ENCODE measurements at places on chromosomes 2 and 18. TPM values are rescaled to one million over a fixed set of nuclear protein-coding genes. Genes with fewer than 3 reads are reported as not detected.

Gene DUSP2
- total RNA-seq, result 15.6 TPM

Gene NR4A2
- total RNA-seq, result 2.3 TPM

Gene CHRNA1
- total RNA-seq, result 5.7 TPM

Gene KIF1A
- 10.5 TPM for total RNA-seq

Gene DDX18
- 36.6 TPM for total RNA-seq

Gene DUSP19
- total RNA-seq, result 6.4 TPM

Gene SAG
- total RNA-seq, result not detected

Gene POTEI
- total RNA-seq, result 0.06 TPM

Gene TMEM169
- total RNA-seq, result 4.3 TPM

Gene WNT6
- 0.82 TPM for total RNA-seq

Gene ACVR2A
- total RNA-seq, result 28.1 TPM

Gene ASB18
- total RNA-seq, result 2.0 TPM

Gene ADAM17
- total RNA-seq, result 30.8 TPM

Gene SPTBN1
- total RNA-seq, result 361 TPM

Gene SERPINB4
- not detected for total RNA-seq

Gene CDC42EP3
- total RNA-seq, result 37.9 TPM

Gene ABCG8
- total RNA-seq, result 1.4 TPM

Gene RTP5
- not detected for total RNA-seq

Gene CASP8
- 14.5 TPM for total RNA-seq

Gene SLC14A1
- 14.9 TPM for total RNA-seq

Gene BCL2
- total RNA-seq, result 39.3 TPM

Gene CTAGE1
- not detected for total RNA-seq

Gene DIPK1C
- 1.2 TPM for total RNA-seq

Gene GKN1
- total RNA-seq, result not detected

Gene SLC19A3
- 15.9 TPM for total RNA-seq

Gene TUBB8B
- not detected for total RNA-seq

Gene SCYGR4
- total RNA-seq, result not detected

Gene GAREM2
- 3.7 TPM for total RNA-seq

Gene PAX3
- 0.58 TPM for total RNA-seq

Gene LYG2
- total RNA-seq, result not detected

Gene ZNF804A
- total RNA-seq, result 0.99 TPM

Gene SNRNP27
- 30.4 TPM for total RNA-seq

Gene ODC1
- 270 TPM for total RNA-seq

Gene HAAO
- total RNA-seq, result 32.6 TPM

Gene APCDD1
- 133 TPM for total RNA-seq

Gene PSMA8
- not detected for total RNA-seq

Gene NPPC
- 3.2 TPM for total RNA-seq

Gene HOXD13
- 0.06 TPM for total RNA-seq

Gene CCDC74A
- total RNA-seq, result 20.4 TPM

Gene CFC1
- not detected for total RNA-seq

Gene OSBPL1A
- 34.4 TPM for total RNA-seq

Gene ZC3H8
- total RNA-seq, result 15.4 TPM

Gene SRSF7
- total RNA-seq, result 139 TPM

Gene CTDP1
- 21.0 TPM for total RNA-seq

Gene BARD1
- 41.9 TPM for total RNA-seq

Gene RAB17
- total RNA-seq, result 10.6 TPM

Gene FAM117B
- 23.0 TPM for total RNA-seq

Gene ITPRIPL1
- 3.2 TPM for total RNA-seq

Gene ANKRD30BL
- total RNA-seq, result 1.4 TPM

Gene DLX1
- total RNA-seq, result 0.23 TPM

Gene KCNE4
- total RNA-seq, result 11.2 TPM

Gene RESP18
- not detected for total RNA-seq

Gene TCF23
- total RNA-seq, result 0.35 TPM

Gene SERPINE2
- 70.3 TPM for total RNA-seq

Gene IL36B
- not detected for total RNA-seq

Gene MSTN
- 6.6 TPM for total RNA-seq

Gene KCNF1
- total RNA-seq, result 0.70 TPM

Gene RHOB
- 233 TPM for total RNA-seq

Gene FAP
- total RNA-seq, result 17.2 TPM
